ENCODE measurements at places on chromosomes 5 and 9.

DNA sequence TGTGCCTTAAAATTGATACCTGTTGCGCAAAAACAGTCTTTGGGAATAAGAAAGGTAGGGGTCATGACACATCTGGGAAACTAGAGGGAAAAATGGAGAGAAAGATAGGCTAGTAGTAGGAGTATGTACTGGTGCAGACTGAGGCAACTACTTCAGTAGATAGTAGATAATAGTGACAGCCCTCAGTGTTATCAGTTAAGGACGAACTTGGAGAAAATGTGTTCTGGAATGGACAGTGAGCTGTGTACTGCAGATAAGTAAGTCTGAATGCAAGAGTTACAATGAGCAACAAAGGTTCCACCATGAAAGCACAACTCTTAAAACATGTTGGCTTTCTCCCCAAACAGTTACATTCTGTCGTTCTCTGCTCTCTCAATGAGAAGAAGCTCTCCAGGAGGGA is 6.5 kb upstream of the INSL6 start:
- ATAC-seq, result no peak

DNA sequence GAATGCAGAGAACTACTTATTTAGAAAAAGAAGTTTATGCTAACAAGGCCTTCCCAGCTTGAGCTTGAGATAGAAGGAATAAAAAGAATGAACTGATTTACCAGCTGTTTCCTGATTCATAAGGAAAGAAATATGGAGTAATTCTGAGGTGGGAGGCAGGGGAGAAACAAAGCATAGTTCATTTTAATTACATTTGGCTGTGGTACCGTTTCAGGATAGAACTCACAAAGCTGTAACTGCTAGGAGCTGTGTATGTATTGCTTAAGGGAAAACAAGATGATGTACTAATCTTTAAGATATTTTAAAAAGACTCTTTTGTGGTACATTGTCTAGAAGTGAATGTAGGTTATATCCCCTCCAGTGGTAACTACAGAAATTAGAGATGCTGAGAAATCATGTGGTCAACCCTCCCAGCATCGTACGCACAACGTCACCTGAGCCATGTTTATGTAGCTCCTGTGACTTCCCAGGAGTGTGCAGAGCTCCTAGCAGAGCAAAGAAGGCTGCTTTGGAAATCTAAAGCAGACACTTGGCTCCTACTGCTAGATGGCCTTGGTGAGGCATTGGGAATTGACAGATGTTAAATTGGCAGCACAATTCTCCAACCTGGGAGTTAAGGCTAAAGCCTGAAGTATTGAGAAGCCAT is 208.3 kb upstream of the VLDLR start:
- ATAC-seq, result no peak

- ATAC-seq, result no peak
These were observed 58.7 kb upstream of the TRPC7 start for GRCh38 chr5:136423944-136424606.

DNA sequence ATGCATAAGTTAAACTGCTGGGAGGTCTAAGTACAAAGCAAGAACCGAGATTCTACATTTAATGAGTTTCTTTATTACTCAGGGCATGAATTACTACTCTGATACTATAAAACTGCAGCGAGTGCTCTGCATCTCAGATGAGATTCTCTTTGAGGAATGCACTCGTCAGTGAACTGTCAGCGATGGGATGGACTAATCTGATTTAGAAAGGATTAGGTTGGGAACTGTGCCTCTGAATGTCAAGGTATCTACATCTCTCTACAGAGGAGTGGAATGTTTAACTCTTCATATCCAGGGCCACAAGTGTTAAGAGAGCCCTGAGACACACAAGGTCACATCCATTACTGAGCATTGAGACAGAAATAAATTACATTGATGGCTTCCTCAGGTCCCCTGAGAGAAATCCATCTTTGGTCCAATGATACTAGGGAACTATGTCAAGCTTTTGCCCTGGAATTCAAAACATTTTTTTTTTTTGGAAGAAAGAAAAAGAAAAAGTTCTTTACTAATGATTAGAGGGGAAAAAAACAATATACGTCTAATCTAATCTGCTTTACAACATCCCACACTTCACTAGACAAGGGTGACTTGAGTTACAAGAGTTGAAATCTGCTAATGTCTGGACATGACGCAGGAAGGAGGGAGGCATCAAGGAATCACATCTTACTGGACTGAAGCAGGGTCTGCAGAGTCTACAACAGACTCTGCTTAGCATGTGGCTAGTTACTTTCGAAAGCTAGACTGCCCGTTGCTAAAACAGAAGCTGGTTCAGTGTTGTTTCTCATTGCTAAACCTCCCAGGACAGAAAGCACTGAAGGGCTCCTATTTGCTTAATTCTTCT is 270.0 kb upstream of the TLE4 start:
- no peak for ATAC-seq

DNA sequence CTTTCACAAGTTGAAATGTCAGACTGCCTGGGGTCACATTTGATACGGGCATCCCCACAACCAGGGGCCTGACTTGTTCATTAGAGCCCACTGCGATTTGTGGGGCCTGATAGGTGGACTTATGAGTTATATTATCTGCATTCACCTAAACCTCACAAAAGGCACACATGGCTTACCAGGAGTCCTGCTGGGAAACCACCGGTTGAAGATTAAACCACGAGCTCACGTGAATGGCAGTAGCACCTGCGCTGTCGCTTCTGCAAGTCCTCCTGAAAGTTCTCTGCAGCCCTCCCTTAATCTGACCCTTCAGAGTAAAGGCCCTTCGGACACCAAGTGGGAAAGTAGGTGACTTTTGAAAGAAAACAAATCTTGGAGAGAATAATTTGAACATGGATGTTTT is 68.9 kb downstream of the PPIC start:
- ATAC-seq, result no peak

Data from activated T-helper 17 cell treated with anti-CD3 and anti-CD28 coated beads, Interleukin-2, amount 50 U/mL, for 72 hours (primary cell).